ENCODE measurements at places on chromosomes 16 and 17. TPM values are rescaled to one million over a fixed set of nuclear protein-coding genes. Genes with fewer than 3 reads are reported as not detected.

GRCh38 chr16:72857834-72858664 is 189.9 kb downstream of the ZFHX3 start:
- no peak overlapping the region for H3K4me3 ChIP-seq
- DNase-seq = no peak
- peaks cover 10% of the 10 kb centered on the region for H3K27me3 ChIP-seq
- no peaks in the 10 kb centered on the region for H3K36me3 ChIP-seq
- no peak overlapping the region for H3K27ac ChIP-seq
- peaks cover 40% of the 10 kb centered on the region for H3K4me1 ChIP-seq

DNA sequence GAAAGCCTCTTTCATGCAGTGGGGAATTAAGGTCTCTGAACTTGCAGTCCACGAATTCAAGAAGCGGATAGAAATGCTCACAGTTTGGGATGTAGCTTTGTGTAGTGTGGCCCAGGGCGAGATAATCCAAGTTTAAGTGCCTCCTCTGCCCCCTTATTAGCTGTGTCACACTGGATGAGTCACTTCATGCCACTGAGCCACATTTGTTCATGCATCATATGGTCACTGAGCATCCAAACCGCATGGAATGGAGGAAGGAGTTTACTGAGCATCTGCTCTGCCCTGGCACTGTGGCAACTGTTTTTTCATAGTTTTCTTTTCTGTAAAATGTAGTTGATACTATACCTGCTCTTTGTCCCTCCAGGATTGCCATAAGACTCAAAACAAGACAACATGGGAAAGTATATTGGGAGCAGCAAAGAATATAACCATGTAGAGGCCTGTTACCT is 15.1 kb upstream of the DHX8 start:
- peaks cover 11% of the 10 kb centered on the region for H3K27me3 ChIP-seq
- DNase-seq = no peak
- H3K4me1 ChIP-seq = no peaks in the 10 kb centered on the region
- no peak overlapping the region for H3K4me3 ChIP-seq

- no peak for DNase-seq
- H3K27ac ChIP-seq = peak overlapping the region; percentile 20
- H3K4me3 ChIP-seq = no peak overlapping the region
Observed at GRCh38 chr16:84557504-84557903, 53.0 kb upstream of the MEAK7 start.

DNA sequence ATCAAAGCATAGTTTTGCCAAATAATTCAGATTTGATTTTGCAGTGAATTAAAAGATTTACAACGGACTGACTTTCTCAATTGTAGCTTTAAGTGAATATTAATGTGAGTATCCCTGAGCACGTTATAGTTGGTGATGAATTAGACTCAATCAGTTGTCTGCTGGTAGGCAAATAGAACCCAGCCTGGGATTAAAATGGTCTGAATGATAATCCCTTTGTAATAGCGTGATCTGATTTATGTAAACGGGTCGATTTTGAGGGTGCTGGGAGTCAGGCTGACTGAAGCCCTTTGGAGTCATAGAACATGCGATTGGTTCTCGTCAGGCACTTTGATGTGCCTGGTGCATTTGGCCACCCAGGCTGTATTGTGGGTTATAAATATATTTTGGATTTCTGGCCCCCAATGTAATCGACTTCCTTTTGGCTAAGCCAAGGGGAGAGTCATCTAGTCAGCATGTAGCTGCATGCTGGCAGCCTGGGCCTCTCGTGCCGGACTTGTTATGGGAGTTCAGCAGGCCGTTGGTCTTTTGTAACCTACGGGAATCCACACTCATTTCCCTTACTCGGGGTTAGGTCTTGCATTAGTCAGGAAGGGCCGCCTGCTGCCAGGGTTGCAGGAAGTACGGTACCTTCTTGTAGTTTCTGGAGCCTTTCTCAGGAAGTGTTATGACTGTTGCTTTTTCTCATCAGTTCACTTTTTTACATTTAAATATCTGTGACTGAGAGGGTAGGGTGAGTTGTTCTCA is 5.4 kb downstream of the PGS1 start:
- H3K36me3 ChIP-seq = peaks cover 62% of the 10 kb centered on the region
- DNase-seq = peak; percentile 52
- H3K4me3 ChIP-seq = peak overlapping the region; percentile 63
- peaks cover 88% of the 10 kb centered on the region for H3K4me1 ChIP-seq
- no peaks in the 10 kb centered on the region for H3K27me3 ChIP-seq
- peak overlapping the region; percentile 88 for H3K27ac ChIP-seq

- H3K4me3 ChIP-seq = no peak overlapping the region
- no peak for DNase-seq
- no peaks in the 10 kb centered on the region for H3K27me3 ChIP-seq
- H3K4me1 ChIP-seq = peaks cover 16% of the 10 kb centered on the region
- no peak overlapping the region for H3K27ac ChIP-seq
Observed at GRCh38 chr17:55086635-55087058, 118.1 kb downstream of the STXBP4 start.

GRCh38 chr16:68231384-68232136 is 4.4 kb downstream of the ESRP2 start:
- DNase-seq = no peak
- peaks cover 46% of the 10 kb centered on the region for H3K4me1 ChIP-seq
- H3K36me3 ChIP-seq = peaks cover 30% of the 10 kb centered on the region
- no peaks in the 10 kb centered on the region for H3K27me3 ChIP-seq
- H3K27ac ChIP-seq = no peak overlapping the region

DNA sequence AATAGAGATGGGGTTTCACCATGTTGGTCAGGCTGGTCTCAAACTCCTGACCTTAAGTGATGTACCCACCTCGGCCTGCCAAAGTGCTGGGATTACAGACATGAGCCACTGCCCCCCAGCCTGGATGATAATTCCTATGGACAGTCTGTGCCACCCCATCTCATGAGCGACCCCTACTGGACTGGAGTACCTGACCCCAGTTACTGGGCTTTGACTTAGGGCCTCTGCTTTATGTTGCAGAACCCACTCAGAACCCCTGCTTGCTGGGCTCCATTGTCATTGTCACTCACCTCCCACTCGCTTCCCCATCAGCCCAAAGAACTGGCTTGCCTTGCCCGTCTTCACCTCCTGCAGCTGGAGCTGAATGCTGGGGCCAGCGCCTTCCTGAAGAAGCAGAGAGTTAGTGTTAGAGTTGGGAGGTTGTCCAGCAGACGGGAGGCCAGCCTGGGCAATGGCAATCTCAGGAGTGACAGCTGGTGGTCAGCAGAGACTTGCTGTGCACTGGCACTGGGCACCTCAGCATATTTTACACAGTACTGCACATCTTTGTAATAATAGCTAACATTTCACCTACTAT is 4.0 kb downstream of the TAC4 start:
- peak; percentile 38 for DNase-seq
- peaks cover 24% of the 10 kb centered on the region for H3K4me1 ChIP-seq
- no peaks in the 10 kb centered on the region for H3K27me3 ChIP-seq

- no peaks in the 10 kb centered on the region for H3K4me1 ChIP-seq
- no peak overlapping the region for H3K4me3 ChIP-seq
- no peaks in the 10 kb centered on the region for H3K36me3 ChIP-seq
- no peak overlapping the region for H3K27ac ChIP-seq
- no peaks in the 10 kb centered on the region for H3K27me3 ChIP-seq
Observed at GRCh38 chr16:9286930-9287329, 195.5 kb downstream of the HAPSTR1 start.

DNA sequence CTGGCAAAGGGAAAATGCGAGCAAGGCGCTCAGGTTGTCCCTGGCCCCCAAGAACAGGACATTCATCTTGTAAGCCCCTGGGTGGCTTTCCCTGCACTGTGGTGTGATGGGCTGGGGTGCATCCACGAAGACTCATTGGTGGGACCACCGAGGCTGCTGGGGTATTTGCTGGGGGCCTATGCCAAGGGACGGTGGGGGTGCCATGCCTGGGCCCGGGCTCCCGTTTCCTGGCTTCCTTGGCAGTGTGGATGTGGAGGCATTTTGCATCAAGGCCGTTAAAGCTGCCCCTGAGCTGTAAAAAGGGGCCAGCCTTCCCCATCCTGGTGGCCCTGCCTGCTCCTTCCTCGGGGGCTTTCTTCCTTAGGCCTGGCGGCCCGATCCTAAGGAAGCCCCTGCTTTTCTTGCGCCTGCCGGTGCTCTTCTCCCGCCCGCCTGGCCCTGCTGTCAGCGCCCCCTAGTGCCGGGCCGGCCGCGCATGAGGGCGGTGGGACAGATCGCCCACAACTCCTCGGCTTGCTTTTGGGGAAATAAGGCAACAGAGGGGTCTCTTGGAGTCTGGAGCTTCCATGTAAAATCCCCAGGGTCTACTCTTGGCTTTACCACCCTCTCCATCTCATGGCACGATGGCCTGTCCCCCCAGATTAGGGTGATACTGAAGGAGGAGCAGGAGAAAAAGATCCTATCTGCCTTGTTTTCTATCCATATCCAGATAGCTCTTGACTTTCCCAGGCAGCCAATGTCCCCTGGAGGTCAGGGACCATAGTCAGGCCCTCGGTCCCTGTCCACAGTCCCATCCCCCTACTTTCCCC is 9.8 kb upstream of the TBX2 start:
- no peaks in the 10 kb centered on the region for H3K36me3 ChIP-seq
- peaks cover 9% of the 10 kb centered on the region for H3K27me3 ChIP-seq
- H3K4me1 ChIP-seq = no peaks in the 10 kb centered on the region
- DNase-seq = peak; percentile 61
- no peak overlapping the region for H3K4me3 ChIP-seq
- H3K27ac ChIP-seq = no peak overlapping the region

SCGB1C2 gene
- total RNA-seq = not detected

MTHFSD gene
- 22.8 TPM for total RNA-seq

STAT3 gene
- total RNA-seq = 101 TPM
